ENCODE measurements at places on chromosomes 3 and 15. TPM values are rescaled to one million over a fixed set of nuclear protein-coding genes. Genes with fewer than 3 reads are reported as not detected.

Gene COL6A6
- 2.1 TPM for total RNA-seq

GRCh38 chr3:188006726-188007393 is 147.1 kb upstream of the LPP start:
- DNase-seq = no peak

DNA sequence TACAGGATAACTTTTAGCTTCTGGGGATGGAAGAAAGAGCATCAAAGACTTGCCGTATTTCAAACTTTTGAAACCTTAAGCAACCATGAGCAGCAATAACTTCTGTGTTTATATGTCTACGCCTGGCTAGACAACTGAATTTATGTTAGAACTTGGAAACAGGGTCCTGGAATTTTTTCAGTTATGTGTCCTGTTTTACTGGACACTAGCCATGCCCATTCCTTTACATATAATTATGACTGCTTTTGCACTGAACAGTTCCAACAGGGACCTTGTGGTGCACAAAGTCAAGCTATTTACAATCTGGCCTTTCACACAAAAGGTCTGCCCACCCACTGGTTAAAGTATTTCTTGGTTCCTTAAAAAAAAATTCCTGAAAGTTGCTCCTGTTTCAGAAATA is 37.1 kb downstream of the TJP1 start:
- no peak for DNase-seq

DNA sequence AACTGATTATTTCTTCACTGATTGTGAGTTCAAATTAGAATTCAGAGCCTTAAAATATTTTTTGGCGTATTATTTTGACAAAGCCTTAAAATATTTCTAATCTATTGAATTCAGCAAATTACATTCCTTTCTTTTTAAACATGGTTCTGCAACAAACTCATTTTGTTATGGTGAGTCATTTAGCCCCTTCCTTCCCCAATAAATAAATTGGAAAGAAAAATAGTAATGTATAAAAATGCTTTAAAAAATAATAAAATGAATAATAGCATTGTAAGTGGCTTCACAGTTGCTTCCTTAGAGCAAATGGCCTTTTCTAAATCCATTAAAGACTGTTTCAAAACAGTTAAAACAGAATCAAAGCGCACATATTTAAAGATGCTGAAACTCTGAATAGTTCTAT is 12.1 kb downstream of the CSNK1G1 start:
- no peak for DNase-seq

DNA sequence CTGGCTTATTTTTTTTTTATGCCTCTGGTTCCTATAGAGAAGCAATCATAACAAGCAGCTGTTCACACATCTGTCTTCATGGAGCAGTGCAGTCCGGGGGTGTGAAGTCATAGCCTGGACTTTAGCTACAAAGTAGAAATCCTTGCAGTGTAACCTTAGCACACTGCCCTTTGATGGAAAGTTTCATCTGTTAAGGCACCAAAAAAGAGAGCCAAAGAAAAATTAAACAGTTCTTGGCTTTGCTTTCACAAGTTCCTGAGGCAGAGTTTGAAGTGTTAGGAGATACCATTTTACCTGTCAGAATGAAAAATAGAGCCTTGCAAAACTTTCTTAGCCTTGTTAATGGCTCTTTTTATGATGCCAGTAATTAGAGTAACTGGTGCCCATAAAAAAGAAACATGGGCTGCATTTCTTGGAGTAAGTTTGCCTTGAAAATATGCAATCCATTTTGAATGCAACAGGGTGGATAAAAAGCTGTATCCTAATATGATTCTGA is 84.1 kb downstream of the PIK3R4 start:
- DNase-seq = no peak

- no peak for DNase-seq
Measured at GRCh38 chr3:136142592-136142991, 53.5 kb downstream of the MSL2 start.

DNA sequence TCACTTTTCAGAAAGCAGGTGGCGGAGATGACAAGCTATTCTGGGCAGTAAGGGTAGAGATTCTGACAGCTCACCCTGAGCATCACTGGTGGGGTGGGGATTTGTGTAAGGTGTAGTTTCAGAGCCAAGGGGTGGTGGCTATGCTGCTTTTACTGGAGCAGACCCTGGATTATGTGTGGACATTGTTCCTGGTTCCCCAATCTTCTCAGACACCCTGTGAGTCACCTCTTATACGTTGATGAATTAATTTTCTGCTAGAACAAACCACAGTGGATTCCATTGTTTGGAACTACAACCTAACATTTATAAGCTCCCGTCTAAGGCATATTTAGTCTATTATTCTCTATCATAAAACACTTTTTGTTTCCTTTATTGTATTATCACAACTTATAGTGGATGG is 169.5 kb upstream of the COL8A1 start:
- DNase-seq = no peak

DNA sequence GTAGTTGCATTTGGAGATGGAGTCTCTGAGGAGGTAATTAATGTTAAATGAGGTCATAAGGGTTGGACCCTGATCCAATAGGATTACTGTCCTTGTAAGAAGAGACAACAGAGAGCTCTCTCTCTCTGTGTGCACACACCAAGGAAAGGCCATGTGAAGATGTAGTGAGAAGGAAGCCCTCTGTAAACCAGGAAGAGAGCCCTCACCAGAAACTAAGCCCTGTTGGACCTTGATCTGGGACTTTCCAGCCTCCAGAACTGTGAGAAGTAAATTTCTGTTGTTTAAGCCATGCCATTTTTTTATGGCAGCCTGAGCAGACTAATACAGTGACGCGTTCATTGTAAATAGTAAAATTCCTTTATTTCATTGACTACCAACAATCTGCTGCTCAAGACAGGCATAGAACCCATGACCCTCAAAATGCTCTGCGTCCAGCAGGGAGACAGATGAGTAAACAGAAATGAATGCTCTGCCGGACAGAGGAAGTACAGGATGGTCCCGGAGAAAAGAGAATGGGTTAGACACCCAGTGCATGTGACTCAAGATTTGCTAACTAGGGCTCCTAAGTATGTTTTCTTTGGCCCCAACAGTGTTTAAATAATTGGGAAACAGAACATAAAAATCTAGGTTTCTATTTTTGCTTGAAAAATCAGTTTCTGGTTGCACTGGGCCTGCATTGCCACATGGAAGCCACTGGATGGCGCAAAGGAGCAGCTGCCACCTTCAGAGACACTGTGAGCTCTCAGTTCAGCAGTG is 37.9 kb upstream of the TNFAIP8L3 start:
- no peak for DNase-seq

Gene OSBPL10
- 6.4 TPM for total RNA-seq

Gene CCDC54
- not detected for total RNA-seq

- DNase-seq = no peak
Measured at GRCh38 chr3:157175691-157176507, 16.0 kb upstream of the CCNL1 start.

DNA sequence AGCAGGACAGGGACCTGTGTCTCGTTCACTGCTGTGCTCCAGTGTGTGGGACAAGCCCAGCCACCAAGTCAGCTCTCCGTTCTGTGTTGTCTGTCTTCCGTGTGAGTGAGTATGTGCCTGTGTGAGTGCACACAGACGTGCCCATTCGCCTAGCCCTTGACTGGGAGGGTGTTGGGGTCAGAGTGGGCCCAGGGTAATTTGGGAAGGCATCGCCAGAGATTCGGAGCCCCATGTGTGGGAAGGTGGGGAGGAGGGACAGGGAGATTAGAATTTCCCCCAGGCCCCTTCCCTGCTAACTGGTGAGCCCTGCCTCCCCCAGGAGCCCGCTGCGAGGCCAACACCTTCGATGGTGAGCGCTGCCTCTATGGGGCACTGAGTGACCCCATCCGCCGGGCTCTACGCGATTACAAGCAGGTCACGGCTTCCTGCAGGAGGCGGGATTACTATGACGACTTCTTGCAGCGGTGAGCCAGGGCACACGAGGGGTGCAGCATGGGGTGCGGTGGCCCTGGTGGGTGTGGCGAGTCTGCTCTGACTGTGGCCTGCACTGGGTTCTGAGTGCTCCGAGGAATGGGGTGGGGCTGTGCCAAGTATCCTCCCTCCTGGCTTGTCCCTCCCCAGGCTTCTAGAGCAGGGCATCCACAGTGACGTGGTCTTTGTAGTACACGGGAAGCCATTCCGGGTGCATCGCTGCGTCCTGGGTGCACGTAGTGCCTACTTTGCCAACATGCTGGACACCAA is 3.1 kb downstream of the ABTB1 start:
- DNase-seq = peak; percentile 14

- DNase-seq = no peak
Measured at GRCh38 chr3:136437043-136437442, 186.9 kb downstream of the PCCB start.

Gene AHSG
- total RNA-seq = not detected

DNA sequence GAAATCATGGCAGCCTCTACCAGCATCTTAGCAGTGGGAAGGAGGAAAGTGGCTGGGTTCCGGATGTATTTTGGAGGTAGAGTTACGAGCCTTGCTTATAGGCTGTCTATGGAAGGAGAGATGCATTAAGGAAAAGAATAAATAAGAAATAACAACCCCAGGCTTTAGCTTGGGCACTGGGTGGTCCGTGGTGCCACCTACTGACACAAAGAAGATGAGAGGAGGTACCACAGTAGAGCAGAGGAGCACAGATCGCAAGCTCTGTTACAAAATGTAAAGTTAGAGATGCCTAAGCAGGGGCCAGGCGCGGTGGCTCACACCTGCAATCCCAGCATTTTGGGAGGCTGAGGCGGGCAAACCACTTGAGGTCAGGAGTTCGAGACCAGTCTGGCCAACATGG is 74.8 kb downstream of the TMEM39A start:
- DNase-seq = no peak

DNA sequence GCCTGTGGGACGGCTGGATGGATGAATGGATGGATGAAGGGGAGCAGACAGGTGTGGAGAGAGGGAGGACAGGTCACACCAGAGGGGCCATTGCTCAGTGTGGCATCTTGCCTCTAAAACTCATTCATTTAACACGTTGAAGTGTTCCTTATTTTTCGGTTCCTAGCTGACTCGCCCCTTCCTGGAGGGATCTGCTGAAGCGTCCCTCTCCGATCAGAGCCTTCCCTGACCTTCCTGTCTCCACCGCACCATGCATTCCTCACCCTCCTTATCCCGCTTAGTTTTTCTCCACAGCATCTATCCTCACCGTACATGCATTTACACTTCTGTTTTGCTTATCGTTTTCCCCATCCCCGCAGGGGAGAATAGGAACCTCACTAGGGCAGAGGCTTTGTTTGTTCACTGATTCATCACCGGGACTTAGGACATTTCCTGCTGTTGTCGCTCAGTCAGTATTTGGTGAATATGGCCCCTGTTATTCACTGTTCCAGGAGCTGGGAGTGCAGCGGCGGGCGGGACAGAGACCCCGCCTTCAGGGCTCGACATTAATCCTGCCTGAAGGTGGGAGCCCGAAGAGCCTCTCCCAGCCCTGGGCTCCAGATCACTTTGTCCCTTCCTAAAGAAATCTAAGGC is 32.0 kb downstream of the FOXL2 start:
- no peak for DNase-seq

DNA sequence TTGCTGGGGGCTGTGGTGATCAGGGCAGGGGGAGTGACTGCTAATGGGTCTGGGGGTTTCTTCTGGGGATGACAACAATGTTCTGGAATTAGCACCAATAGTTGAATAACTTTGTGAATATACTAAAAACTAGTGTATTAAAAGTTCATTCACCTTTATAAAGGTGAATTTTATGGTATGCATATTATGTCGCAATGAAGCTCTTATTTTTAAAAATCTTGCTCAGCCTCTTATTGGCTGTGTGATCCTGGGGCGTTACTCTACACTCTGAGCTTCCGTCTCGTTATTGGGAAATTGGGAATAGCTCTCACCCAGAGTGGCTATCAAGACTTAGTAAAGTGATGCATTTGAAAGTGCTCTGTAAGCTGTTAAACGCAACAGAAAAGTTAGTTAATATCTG is 105.3 kb downstream of the SEC22A start:
- DNase-seq = no peak

DNA sequence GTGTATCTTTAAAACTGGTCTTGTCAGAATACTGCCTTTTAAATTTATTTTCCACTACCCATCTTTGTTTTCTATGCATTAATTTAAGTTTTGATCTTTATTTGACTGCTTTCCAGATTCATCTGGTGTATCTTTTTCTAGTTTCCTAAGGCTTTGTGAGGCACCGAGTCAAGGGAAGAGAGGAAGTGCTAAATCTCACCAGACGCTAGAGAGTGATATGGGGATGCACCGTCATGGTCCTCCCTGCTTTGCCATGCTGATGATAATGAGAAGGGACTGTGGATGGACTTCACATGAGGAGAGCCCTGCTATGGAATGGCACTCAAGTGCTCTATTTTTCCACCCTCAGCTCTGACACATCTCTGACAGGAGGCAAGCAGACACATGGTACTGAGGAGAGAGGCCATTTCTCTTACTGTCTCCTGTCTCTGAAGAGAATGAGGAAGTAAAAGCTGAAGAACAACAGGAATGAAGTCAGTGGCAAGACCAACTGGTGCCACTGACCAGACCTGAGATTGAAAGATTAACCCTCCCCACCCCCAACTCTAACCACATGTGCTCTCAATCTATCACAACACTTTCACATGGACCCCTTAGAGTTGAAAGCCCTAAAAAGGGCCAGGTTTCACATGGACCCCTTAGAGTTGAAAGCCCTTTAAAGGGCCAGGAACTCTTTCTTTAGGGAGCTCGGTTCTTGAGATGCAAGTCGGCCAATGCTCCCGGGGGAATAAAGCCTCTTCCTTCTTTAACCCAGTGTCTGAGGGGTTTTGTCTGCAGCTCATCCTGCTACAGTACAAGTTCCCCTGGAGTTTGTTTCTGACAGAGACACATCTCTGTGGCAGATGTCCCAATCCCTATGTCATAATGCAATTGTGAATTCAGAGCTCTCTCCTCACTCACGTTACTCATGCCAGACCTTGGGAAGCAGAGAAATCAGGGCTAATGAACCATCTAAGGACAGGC is at the start of gene IQCF2:
Gene IQCF2 (plus strand): TSS at position 913 of the 963 bp plus-strand sequence. CDS start 52 bp downstream, outside the sequence.
- no peak for DNase-seq

DNA sequence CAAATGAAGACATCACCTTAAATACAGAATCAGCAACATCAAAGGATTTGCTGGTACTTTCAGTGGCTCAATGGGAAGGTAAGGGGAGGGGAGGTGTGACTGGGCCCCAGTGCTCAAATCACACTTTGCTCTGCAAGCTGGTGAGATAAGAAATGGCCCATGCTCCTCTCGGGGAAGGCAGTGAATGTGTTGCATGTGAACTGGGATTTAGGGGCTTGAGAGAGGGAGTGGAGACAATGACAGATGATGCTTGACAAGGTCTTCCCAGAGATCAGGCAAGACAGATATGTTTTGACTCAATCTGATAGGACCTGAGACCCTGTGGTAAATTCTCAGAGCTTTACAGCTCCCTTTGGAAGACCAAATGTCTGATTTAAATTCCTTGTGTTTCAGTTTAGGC is 233.0 kb upstream of the PROK2 start:
- no peak for DNase-seq

DNA sequence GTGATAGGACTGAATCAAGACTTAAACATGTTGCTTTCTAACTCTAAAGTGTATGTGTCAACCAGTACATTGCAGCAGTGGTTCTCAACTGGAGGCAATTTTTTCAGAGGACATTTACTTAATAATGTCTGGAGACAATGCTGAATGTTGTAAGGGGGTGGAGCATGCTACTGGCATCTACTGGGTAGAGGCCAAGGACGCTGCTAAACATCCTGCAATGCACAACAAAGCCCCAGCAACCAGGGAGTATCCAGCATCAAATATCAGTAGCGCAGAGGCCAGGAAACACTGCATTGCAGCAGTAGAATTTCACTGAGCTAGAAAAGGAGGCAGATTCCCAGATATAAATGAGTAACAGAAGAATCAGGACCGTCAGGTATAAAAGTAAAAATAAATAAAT is 79.8 kb upstream of the GRM7 start:
- no peak for DNase-seq

Gene CADM2
- total RNA-seq = 4.3 TPM

Measured in left ventricle myocardium inferior (tissue), 1 donor.